ENCODE measurements at places on chromosomes 12 and 14.
A peak's percentile ranks its signal among the peaks of the same experiment; 100 is the strongest.

GRCh38 chr12:67890726-67891258, 98.5 kb upstream of the IFNG-AS1 start:
- no peak for DNase-seq

GRCh38 chr12:32901553-32901952, 5.0 kb upstream of the PKP2 start:
- DNase-seq = no peak

DNA sequence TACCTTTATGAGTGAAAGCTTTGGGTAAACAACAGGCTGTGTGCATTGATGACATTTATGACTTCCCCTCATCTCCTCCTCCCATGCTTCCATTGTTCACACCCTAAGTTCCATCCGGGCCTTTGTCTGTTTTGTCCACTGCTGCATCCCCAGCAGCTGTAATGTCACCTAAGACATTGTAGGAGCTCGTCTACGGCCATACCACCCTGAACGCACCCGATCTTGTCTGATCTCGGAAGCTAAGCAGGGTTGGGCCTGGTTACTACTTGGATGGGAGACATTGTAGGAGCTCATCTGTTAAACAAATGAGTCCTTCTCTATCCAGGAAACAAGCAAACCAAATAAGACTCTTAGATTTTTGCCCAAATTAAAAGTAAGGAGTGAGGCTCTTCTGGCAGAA, 40.4 kb upstream of the SYCP3 start:
- no peak for DNase-seq

- DNase-seq = no peak
Observed at GRCh38 chr14:87799400-87799799, 193.6 kb downstream of the GALC start.

DNA sequence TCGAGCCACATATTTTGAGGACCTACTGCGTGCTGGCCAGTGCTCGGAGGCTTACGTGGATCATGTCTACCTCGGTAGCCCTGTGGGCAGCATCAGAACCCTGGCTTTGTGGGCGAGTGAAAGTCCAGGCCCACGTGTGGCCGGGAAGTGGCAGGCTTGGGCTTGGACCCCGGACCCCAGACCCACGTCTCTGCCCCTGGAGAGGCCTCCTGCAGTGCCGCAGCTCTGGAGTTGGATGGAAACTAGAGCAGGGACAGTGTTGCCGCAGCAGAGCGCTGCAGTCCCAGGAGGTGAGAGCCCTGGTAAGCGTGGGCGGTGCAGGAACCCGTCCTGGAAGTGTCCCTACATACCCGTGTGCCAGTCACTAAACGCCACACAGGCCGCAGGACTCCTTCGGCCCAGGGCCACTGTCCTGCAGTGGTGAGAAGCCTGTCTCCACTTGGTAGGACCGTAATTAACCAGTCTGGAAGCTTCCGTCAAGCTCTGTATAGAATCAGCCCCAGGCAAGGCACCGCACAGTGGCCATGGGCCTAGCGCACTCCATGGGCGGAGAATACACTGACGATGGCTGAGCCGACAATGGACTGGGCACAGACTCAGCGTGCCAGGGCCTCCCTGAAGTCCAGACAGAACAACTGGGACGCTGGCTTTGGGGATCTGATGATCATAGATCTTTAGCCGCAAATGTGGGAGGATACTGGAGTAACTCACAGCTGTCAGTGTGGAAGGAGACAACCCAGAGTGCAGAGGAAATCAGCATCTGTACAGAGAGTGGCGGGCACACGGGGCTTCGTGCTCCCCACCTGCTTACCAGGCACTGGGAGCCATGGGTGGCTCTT, 219.5 kb downstream of the KIF26A start:
- DNase-seq = no peak

GRCh38 chr14:61954306-61954705, 192.1 kb downstream of the SNAPC1 start:
- no peak for DNase-seq

GRCh38 chr14:24506443-24506842, 1.6 kb downstream of the CMA1 start:
- no peak for DNase-seq

- no peak for DNase-seq
Observed at GRCh38 chr12:30994274-30994673, 67.7 kb downstream of the TSPAN11 start.

GRCh38 chr12:94193168-94193567, 44.8 kb downstream of the PLXNC1 start:
- no peak for DNase-seq

DNA sequence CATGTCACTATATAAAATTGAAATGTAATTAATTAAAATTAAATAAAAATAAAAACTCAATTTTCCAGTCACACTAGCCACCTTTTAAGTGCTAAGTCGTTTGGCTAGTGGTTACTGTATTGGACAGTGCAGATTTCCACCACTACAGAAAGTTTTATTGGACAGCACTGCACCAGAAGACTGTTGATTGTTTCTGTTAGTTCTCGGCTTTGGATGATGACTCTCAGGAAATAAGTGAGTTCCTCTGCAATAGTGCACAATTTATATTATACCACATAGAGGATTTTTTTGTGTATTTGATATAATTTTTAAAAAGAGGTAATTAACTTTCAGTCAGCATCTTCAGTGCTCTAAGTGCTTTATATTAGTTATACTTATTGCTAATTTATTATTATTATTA, 52.7 kb downstream of the FAR2 start:
- no peak for DNase-seq

- no peak for DNase-seq
Observed at GRCh38 chr12:104938371-104938770, 19.7 kb downstream of the SLC41A2 start.

DNA sequence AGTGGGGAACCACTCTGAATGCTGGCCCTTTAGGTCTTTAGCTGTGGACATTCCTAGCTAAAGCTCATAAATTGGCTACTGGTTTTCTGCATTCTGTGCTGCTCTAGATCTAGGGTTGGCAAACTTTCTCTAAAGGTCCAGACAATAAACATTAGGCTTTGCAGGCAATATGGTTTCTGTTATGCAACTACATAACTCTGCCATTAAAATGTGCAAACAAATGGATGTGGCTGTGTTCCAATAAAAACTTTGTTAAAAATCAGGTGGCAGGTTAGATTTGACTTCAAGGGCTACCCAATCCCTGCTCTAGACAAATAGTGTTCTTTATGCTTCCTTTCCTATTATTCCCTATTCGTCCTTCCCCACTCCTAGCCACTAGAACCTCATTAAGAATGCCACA, 6.8 kb upstream of the LRRC9 start:
- DNase-seq = no peak

DNA sequence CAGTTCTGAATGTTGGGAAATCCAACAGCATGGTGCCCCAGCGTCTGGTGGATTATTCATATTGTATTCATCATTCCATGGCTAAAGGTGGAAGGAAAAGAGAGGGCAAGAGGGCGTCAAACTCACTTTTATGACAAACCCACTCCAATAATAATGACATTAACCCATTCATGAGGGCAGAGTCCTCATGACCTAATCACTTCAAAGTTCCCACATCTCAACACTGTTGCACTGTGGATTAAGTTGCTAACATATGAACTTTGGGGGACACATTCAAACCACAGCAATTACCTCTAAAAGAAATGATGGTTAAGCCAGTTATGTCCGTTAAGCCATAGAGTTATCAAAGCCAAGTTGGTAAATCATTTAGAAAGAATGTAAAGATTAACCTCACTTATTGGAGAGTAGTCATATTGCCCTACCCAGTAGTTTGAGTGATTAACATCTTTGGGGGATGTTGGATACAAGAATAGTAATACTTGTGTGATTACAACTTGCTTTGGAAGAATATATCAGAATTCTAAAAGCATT, 212.4 kb upstream of the FLRT2 start:
- no peak for DNase-seq

GRCh38 chr14:48129472-48129871, 454.1 kb upstream of the MDGA2 start:
- DNase-seq = no peak

GRCh38 chr12:124564971-124565491, 2.4 kb downstream of the NCOR2 start:
- DNase-seq = no peak

- DNase-seq = no peak
Observed at GRCh38 chr12:116613256-116613655, 54.1 kb downstream of the MAP1LC3B2 start.

DNA sequence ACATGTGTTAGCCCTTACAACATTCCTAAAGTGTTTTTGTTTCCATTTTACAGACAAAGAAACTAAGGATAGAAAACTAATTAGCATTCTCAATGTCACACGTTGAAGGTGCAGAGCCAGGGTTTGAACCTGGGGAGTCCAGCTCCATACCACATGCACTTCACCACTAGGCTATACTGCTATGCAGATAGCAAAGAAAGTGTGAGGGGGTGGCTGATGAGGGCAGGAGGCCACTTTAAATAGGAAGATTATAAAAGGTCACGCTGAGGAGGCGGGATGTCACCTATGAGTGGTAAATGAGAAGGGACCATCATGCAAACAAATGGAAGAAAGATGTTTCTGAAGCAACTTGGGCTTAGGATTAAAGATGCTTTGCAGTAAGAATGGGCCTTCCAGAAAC, 213.9 kb downstream of the EGLN3 start:
- DNase-seq = no peak

GRCh38 chr14:100860556-100861187, 34.8 kb downstream of the MEG3 start:
- DNase-seq = no peak

GRCh38 chr14:89128311-89129026, 288.6 kb downstream of the FOXN3 start:
- DNase-seq = no peak

DNA sequence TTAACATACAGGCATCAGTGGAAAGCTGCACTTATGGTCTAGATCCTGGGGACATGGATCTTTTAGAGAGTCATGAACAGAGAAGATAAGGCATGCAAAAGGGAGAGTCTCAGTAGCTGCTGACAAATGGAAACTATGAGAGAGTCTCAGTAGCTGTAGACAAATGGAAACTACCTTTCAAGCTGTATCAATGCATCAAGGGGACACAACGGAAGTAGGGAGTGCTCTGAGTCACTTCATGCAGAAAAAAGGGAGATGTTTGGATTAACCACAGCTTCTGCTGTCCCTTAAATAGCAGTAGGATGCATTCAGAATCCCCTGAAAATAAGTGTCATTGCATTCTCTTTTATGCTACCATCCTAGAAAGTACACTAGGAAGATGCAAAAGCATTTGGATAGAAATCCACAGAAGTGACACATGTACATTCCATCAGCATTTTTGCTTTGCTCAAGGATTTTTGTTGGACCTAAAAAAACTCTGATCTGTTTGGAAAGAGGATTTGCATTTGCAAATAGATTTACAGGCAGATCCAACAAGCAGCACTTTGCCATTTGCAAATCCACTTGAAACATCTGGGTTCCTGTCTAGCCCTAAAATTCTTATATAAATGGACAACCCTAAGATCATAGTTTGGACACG, 227.5 kb upstream of the LMO3 start:
- DNase-seq = no peak

GRCh38 chr14:68291820-68292219, 472.2 kb downstream of the RAD51B start:
- DNase-seq = no peak

DNA sequence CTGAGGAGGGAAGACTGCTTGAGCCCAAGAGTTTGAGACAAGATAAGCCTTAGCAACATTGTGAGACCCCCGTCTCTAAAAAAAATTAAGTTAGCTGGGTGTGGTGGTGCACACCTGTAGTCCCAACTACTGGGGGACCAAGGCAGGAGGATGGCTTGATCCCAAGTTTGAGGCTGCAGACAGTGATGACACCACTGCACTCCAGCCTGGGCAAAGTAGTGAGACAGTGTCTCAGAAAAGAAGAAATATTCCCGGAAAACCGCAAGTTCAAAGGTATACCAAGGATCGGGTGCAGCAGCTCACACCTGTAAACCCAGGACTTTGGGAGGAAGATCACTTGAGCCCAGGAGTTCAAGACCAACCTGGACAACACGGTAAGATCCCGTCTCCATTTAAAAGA, 5.8 kb downstream of the PTGES3 start:
- DNase-seq = no peak

DNA sequence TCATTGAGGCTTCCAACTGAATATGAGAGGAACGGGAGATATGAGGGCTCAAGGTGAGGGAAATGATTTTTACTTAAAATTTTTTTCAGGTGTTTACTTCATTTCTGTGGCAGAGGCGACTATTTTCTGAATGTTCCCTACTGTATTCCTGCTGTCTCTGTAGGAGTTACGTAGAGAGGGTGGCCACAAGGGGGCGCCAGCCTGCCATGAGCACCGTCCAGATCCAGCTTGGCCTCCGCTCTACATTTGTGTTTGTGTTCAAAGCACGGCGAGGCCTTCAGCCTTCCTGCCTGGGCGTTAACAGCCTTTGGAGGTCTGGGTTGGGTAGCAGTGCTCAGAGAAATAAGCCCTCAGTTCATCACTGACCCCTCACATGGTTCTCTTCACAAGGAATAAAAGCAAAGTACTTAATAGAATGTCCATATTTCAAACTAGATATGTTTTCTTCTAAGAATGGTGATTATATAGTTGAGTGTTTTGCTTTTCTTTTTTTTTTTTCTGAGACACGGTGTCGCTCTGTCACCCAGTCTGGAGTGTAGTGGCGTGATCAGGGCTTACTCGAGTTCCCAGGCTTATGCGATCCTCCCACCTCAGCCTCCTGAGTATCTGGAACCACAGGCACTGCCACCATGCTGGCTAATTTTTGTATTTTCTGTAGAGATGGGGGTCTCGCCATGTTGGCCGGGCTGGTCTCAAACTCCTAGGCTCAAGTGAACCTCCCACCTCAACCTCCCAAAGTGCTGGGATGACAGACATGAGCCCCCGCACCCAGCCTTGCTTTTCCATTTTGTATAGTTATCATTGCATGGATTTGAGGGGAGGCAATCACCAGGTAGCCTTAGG, 22.3 kb downstream of the CKB start:
- peak; percentile 58 for DNase-seq

GRCh38 chr12:38648813-38649212, 256.6 kb downstream of the CPNE8 start:
- DNase-seq = no peak

DNA sequence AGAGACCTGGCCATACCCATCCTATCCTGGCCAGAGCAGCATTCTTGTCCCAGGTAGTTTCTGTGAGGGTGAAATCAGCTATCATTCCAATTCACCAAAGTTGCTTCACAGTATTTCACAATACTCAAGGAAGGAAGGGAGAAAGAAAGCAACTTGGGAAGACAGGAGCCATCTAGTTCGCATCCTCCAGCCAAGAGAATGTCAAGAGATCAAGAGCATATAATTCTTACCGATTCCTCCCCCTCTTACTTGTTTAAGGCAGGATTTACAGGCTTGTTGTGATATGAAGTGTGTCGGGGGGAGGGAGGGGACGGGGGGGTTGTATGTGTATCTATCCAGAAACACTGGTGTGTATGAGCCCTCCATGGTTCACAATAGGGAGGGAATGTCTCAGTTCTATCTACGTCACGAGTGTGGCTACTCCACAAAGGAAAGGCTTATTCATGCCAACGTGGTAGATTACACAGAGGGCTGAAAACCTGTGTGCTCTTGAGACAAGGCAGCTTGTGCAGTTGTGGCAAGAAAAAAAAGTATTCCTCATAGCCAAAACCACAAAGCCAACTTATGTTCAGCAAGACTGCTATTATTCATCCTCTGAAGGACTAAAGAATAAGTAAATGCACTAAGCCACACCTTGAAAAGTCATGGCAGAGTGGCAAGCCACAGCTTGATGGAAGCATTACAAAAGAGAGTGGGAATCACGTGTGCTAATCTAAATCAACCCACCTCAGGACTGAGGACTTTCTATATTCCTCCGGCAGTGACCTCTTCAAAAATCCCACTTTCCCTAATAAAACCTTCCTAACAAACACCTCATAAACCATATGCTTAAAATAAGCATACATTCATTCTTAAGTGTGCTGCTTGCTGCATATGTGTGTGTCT, 35.0 kb downstream of the CORO1C start:
- DNase-seq = no peak

- no peak for DNase-seq
Observed at GRCh38 chr14:102125546-102125945, 14.2 kb upstream of the WDR20 start.

All from stimulated activated CD4-positive, alpha-beta T cell treated with anti-CD3 and anti-CD28 coated beads, TNF-alpha, amount 100 ng/mL, for 4 hours (primary cell).